ENCODE measurements at places on chromosomes 7 and 10.

GRCh38 chr7:148854983-148855382 is 29.1 kb downstream of the EZH2 start:
- DNase-seq, result no peak

- DNase-seq, result no peak
Measured at GRCh38 chr7:117090791-117091190, 137.5 kb downstream of the ST7 start.

DNA sequence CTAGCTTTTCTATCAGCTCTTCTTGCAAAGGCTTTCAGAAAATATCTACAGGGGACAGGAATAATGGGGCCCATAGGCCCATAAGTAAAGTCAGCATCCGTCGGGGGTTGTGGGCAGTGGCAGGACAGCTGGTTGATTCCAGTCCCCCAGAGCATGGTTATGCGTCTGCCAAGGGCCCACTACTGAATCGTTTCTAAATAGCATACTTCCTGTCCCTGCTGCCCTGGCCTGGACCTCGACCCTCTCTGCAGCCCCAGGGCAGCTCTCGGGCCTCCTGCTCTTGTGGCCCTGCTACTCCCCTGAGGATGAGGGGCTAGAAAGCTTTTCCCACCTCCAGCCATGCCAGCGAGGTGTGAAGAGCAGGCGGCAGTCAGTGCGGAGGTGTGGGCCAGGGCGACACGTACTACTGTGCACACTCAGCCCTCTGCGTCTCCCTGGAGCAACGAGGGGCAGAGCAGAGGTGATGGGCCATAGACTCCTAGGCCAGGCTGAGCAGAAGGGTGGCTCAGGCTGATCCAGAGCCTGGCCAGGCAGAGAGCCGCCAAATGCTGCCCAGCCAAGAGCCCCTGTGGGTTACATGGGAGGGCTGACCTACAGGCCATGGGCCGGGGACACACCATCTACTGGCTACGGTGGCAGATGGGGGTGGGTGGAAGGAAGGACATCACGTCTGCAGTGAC is 4.7 kb upstream of the OPN4 start:
- DNase-seq, result no peak

DNA sequence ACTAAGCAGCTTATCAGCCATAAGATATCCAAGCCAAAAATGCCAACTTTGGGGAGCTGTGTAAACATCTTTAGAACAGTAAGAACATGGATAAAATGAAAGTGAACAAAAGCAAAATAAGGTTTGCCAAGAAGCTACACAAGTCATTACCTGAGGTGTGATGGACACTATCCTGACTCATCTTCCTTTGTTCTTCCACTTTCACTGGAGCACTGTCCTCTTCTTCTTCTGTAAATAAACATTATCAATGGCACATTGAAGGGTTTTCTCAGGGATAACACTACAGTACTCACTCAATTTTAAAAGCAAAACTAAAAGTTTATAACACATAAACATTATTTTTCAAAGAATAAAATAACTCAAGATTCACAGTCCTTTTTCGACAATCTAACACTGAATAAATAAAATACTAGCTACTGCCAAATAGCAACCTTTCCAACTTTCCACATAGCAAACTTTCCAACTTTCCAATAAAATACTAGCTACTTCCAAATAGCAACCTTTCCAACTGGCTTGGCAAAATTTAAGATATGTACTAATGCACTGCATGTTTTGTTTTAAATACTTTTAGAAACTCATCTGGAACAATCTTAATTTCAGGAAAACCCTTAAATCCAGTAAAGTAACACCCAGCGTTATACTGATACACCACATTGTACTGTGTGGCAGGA is 174.1 kb downstream of the SKAP2 start:
- no peak for DNase-seq

DNA sequence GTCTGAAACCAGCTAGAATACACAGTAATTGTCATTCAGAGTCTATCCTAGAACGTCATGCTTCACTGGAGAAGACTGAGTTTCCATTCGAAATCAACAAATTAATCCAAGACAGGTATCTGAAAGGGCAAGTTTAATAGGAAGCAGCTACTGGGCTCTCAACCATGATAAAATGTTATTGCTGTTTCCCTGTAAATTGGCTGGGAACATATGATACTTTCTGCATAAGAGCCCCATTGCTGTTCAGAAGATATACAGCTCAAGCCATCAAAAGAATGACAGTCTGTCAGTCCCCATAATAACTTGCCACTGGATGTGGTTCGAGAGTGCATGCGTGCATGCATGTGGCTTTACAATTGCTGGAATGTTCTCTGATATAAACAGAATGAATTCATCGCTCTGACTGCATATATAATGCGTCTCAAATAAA is 129.0 kb downstream of the HIBADH start:
- DNase-seq, result no peak

DNA sequence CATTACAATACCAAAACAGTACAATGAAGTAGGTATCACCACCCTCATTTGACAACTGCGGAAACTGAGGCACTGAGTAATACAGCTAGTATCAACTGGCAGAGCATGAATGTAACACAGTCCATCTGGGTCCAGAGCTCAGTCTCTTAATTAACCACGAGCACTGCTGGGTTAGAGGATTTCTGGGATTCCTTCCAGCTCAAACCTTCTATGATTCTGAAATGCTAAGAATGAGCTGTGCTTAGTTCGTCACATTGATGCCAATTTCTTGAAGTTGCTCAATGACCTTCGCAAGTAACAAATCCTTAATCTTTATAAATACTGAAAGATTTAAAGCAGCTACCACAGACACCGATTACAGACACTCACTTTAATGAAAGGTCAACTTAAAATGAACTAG is 62.5 kb downstream of the SGMS1 start:
- DNase-seq, result no peak

- no peak for DNase-seq
Measured at GRCh38 chr7:22481726-22482125, 18.3 kb downstream of the STEAP1B start.

- no peak for DNase-seq
Measured at GRCh38 chr7:67655168-67655567, 658.5 kb downstream of the TYW1 start.

DNA sequence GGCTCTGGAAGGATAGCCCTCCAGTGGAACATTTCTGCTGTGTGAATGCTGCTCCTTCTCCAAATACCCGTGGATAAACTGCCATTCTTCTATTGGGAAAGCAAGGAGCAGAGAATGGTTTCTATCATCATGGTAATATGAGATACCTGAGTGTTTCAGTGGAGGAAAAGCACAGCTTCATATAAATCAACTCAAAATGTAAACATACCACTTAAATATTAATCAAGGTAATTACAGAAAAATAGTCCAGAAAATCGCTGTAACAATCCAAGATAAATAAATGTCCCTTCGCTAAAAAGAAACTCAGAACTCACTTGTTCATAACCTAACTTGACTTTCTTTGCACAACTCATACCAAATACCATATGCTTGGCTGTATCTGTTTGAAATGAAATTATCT is 635.8 kb downstream of the PARD3 start:
- no peak for DNase-seq

DNA sequence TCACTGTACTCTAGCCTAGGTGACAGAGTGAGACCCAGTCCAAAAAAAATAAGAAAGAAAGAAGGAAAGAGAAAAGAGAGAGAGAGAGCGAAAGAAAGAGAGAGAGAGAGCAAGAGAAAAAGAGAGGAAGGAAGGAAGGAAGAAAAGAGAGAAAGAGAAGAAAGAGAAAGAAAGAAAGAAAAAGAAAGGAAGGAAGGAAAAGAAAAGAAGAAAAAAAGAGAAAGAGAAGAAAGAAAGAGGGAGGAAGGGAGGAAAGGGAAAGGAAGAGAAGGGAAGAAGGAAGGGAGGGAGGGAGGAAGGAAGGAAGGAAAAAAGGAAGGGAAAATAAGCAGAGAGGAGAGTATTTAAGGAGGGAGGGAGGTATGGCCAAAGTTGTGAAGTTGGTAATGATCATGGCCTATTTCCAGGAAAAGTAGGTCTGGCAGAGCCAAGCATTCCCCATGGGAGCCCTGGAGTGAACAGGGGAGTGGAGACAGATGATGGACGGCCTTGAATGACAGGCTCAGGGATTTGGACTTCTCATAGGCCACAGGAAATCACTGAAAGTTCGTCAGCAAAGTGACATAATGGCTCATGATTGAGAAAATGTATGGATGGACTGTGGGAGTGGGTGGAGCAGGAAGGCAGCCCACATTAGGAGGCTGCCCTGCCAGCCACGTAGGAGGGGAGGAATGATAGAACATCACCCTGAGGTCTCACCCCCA is 44.8 kb upstream of the CUX1 start:
- no peak for DNase-seq

DNA sequence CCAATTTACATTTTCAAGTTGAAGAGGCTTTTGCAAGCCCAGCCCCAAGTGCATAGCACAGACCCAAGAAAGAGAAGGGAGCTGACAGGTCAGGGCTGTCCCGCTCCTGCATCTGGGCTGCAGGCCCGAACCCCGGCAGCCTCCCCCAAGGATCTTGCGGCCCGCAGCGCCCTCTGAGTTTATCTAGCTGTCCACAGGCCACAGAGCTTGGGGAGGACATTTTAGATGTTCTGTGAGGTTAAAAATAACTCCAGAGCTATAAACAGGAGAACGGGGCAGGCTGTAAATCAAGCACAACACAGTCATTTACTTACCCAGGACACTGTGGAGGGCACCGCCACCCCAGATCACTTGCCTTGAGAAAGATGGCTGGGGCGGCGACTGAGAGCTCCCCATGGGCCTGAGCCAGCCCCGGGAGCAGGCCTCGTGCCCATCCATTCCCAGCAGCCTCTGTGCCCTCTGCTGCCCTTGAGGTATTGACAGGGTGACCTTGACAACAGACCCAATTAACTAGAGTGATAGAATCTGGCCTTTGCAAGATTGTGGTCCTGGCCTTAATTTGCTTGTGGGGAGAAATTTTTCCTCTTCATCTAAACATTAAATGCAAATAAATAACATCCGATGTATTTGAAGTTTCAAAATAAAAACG is 563.0 kb downstream of the TCERG1L start:
- DNase-seq, result no peak

DNA sequence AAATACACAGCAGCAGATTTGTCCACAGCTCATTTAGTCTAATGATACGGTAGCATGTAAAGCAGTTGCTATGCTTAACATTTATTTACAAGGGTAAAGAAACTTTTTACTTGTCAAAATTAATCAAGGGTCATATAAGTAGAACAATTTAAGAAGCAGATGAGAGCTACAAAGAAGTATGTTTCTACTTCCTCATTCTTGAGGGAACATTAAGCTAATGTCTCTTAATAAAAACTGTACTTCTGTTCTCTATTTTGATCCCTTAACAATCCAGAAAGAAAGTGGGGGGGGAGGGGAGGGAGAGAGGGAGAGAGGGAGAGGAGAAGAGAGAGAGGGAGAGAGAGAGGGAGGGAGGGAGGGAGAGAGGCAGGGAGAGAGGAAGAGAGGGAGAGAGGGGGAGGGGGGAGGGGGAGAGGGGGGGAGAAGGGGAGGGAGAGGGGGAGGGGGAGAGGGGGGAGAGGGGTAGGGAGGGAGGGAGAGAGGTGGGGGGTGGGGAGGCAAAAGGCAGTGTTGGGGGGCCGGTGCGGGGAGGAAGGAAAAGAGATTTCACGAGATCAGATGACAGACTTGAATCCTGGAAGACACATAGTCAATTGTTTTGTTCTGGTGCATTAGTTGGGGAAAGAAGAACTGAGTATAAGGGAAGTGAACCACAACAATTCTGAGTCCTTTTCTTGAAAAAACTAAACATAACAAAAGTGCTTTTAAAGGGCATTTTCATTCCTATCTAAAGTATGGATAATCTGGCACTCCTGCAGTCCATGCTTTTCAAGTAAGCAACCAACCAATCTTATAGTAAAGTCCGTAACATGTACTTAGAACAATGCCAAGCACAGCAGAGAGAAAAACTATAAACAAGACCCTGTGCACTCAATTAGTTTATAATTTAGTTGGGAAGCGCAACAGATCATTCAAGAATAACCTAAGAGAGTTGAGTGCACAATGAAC is 128.0 kb downstream of the USP6NL start:
- no peak for DNase-seq

DNA sequence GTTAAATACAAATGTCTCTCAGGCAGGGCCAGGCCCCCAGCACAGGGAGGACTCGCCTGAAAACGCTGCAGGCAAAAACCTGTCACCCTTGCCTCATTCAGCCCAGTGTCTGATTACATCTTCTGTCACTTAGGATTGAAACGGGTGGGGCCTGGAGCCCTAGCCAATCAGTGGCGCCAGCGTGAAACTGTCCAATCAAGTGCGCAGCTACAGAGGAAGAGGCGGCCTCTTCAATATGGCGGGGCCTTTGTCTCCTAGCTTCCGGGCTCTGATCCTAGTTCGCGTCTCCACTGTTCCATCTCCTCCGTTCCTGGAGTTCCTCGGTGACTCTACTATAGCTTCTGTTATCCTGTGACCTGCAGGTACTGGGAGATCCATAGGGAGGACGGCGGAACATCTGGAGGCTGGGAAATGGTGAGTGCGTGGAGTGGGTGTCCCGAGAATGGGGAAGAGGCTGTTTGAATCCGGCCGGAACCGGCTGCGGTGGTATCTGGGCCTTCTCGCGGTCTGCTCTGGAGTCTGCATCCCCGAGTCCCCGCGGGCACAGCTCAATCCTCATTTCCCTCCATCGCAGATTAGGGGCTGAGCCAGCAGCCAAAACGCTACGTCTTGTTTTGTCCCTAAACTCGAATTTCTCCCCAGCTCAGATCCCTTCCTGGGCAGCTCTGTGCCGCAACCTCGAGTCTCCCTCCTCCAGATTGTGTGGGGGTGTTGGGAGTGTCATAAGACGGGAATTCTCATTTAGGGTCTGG is at the start of gene ZNF736:
ZNF736 (plus strand) TSS at position 222 of the 752 bp plus-strand sequence; CDS start at position 412, 190 bp downstream.
- no peak for DNase-seq

GRCh38 chr10:69736886-69737641 is 64.6 kb upstream of the COL13A1 start:
- DNase-seq, result no peak

DNA sequence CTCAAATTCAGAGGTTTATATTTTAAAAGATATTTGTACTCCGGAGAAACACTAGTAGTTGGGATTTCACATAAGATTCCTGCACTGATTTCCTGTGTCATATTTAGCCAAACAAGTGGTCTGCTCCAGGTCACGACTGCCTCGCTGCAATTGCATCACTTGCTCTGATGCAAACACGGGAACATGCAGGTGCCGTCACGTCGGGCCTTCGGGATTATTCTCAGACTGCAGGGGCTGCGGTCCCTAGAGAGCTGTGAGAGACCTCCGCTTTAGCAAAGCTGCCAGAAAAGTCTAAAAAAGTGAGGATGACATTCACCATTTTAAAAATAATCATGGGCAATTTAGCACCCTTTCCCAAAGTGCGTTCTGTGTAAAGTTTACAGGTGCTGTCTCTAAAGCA is 93.5 kb upstream of the DDC start:
- no peak for DNase-seq

DNA sequence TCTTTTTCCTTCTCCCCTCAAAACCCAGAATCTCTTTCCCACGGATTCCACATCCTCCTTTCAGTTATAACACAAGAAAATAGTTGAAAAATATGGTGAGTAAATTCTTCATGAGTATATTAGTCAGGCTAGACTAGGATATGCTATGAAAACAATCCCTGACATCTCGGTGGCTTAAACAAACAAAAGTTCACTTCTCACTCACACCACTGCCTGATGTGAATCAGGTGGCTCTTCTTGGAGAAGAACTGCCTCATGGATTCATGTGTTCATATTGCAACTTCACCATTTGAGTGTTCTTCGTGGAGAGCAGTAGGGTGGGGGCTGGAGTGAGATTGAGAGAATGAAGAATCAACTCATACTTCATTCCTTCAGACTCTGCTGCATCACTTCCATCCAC is 204.1 kb downstream of the PHF14 start:
- no peak for DNase-seq

Measured in HepG2 (cell line).